ENCODE measurements at places on chromosomes 11 and 22.

DNA sequence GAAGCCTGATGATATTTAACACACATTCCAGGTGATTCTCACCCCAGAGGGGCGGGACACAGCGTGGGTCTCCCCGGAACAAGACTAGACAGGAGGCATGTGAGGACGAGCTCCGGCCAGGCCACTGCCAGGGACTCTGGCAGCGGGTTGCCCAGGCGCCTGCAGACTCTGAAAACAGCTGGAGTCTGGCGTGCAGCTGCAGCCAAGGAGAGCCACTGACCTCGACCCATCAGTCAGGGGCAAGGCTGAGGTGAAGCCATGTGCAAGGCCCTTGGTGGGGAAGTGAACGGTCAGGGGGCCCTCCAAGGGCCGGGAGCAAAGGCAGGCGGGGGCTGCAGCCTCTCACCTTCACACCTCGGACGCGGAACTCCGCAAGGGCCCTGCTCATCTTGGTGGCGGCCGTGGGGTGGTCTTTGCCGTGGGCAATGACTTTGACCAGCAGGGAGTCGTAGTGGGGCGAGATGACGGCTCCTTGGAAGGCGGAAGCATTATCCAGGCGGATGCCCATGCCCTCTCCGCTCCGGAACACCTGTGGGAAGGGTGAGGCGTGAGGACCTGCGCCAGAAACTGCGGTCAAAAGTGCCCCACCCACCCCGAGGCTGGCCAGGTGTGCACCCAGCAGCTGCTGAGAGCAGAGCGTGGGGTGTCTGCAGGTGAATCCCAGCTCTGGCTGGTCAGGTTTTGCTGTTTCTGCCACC, 6.7 kb downstream of the LRFN4 start:
- DNase-seq = no peak

DNA sequence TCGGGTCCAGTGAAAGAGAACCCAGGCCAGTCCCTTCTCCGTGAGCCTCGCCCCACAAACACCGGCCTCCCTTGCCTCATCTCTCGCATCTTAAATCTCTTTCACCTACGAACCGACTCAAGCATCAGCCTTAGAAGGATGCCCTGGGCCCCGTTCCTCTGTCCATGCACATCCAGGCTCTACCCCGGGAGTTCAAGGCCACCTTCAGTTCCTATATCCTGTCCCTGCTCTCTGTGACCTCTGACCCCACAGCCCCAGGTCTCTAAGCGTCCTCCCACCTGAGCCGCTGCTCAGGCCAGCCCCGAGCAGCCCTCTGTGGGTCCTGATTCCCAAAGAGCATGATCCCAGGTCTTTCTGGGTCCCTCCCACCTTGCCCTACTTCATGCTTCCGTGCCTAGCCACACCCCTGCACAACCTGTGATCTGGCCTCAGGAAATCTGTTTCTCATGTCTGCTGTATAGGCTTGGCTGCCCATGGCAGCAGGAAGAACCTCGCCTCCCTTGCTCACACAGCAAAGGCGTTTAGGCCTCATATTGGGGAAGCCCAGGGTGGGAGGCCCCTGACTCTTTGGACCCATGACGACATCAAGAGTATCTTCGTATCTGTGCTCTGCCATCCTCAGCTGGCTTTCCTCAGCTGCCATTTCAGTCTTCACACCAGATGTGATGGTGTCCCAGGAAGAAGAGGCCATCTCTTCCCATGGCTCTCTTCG, 77.5 kb upstream of the SEPTIN5 start:
- no peak for DNase-seq

GRCh38 chr11:128039140-128040021, 548.0 kb downstream of the ETS1 start:
- no peak for DNase-seq

- no peak for DNase-seq
Measured at GRCh38 chr22:44743247-44743646, 9.1 kb upstream of the ARHGAP8 start.

GRCh38 chr11:13928566-13929251, 33.8 kb upstream of the SPON1 start:
- DNase-seq = peak; percentile 67

GRCh38 chr11:117097014-117097388, 1.2 kb downstream of the SIK3 start:
- DNase-seq = no peak

GRCh38 chr22:18085188-18085587, 7.4 kb downstream of the PEX26 start:
- DNase-seq = no peak

DNA sequence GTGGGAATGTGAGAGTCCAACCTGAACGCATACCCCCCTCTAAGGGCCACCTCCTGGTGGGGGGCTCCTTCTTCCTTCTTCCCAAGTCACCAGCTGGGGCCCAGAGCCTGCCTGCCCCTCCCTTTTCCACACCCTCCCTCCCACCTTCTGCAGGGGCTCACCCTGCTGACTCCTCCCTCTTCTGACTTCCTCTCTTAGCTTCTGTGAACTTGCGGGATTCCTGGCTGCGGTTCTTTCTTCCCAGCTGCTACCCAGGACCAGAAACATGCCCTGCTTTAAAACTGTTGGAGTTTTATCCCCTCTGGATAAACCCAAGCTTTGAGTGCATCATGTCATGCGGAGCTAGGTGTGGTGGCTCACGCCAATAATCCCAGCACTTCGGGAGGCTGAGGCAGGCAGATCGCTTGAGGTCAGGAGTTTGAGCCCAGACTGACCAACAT, 10.2 kb downstream of the LRRC74B start:
- DNase-seq = no peak
